Fibroblast of gingiva (primary cell): ENCODE measurements at places on chromosomes 2 and 18.

- DNase-seq = peak; percentile 53
These were observed 98.5 kb downstream of the DSEL start for GRCh38 chr18:67417864-67418523.

GRCh38 chr2:217307023-217307422 is 447.2 kb upstream of the TNP1 start:
- no peak for DNase-seq

GRCh38 chr2:170937709-170938379 is 8.8 kb downstream of the GORASP2 start:
- DNase-seq = no peak

- DNase-seq = peak; percentile 63
These were observed at the start of gene COMMD1 for GRCh38 chr2:61905372-61906185. COMMD1 (plus strand) TSS chr2:61905674; CDS start chr2:61905679, 5 bp downstream.

GRCh38 chr2:137964066-137964858 is at the start of gene HNMT:
HNMT (plus strand) TSS chr2:137964473; CDS start chr2:137964492, 19 bp downstream.
- peak; percentile 73 for DNase-seq

- no peak for DNase-seq
These were observed 75.4 kb downstream of the STK25 start for GRCh38 chr2:241432824-241433448.

DNA sequence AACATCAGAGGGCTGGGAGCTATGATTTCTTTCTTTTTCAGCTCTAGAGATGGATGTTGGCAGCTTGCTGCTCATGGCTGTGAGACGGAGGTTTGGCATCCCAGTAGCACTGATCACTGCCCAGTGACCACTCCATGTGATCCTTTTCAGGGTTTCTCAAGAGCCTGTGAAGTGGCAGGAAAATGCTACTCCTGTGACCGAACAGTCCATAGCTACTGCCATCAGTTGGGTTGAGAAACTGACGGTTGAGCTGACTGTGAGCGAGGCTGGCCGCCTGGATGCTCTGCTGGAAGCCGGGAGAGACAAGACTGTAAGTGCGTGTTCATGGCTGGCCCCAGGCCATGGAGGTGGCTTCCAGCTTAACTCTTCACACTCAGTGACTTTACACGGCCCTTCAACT is 34.2 kb downstream of the VWA3B start:
- no peak for DNase-seq

DNA sequence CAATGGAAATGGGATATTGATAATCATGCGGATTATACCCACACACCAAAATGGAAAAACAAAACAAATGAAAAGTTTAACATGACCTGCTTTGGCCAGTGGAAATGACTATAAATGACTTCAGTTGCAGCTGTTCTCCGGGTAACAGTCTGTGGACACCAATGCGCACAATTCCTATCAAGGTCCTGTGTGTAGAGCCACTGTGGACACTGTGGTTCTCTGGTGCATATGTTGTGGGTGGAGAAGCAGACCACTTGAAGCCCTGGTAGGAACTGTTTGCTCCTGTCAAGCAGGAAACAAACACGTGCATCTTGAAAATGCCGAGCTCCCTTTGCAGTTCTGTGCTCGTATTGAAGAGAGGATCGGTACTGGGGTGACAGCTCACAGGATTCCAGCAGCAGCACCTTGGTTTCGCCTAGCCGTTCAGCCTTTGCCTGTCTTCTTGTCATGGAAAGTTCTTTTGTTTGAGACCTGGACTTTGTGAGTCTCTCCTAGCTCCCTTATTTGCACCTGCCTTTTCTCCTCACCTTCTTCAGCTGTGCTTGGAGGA is 32.9 kb downstream of the NCK2 start:
- DNase-seq = no peak

DNA sequence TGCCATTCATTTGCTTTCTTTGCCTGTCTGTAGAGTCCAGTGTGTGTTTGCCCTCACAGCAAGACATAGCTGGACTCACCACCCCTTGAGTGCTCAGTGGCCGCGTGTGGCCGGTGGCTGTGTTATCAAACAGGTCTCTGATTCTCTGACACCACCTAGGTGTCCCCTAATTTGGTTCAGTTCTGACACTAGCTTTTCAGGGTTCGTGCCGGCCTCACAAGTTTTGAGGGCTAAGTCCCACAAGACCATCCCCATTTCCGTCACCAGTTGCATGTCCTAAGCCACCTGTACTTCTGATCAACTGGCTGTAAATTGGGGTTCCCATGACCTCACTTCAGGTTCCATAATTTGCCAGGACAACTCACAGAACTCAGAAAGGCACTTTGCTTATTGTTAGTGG is 23.5 kb downstream of the NCK2 start:
- DNase-seq = no peak

- no peak for DNase-seq
These were observed 1588.2 kb downstream of the LRP1B start for GRCh38 chr2:140542627-140543026.

DNA sequence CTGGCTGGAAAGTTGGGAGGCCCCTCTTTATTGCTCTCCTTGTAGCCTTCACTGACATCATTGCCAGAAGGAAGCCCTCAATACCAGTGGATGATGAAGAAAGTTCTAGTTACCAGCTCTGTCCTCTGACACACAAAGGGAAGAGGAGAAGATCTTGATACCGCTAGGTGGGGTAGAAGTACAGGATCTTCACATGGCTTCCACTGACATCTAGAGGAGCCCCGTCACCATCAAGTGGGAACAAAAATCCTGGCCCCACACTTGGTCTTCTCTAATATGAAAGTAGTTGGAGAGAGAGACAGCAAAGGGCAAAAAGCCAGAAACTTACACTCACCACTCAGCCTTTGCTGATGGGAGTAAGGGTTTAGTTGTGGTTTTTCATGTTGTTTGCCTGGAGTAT is 12.4 kb downstream of the XIRP2 start:
- peak; percentile 4 for DNase-seq

DNA sequence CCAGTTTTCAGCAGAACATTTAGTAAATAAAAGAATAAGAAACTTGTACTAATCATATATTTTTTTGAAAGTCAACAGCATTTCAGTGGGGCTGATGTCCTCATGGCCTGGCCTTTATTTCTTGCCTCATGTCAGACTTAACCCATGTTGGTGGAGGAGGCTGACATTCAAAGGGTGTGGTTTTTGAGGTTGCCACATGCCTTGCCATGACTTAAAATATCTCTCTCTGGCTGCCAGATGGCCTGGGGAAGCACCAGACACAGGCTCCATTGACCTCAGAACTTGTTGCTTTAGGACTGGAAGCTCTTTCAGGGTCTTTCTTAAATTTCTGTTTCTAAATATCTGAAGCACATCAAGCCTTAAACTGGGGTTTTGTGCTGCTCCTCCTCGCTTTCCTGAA is 32.5 kb upstream of the CD28 start:
- peak; percentile 87 for DNase-seq

DNA sequence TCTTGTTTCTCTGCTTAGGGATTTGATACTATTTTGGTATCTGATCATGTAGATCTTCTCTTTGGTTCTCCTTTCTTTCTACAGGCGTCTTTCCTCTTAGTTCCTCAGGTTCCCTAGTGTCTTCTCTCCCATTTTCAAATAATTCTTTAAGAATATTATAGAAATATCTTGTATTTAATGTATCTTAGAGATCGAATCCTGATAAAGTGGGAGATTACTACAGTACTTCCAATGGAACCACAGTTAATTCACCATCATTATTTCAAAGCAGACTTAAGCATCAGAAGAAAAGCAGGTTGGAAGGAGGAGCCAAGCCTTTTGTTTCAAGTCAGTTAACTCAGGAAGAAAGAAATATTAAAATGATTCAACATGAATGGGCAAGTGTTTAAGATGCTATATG is 1.1 kb upstream of the CHN1 start:
- no peak for DNase-seq

DNA sequence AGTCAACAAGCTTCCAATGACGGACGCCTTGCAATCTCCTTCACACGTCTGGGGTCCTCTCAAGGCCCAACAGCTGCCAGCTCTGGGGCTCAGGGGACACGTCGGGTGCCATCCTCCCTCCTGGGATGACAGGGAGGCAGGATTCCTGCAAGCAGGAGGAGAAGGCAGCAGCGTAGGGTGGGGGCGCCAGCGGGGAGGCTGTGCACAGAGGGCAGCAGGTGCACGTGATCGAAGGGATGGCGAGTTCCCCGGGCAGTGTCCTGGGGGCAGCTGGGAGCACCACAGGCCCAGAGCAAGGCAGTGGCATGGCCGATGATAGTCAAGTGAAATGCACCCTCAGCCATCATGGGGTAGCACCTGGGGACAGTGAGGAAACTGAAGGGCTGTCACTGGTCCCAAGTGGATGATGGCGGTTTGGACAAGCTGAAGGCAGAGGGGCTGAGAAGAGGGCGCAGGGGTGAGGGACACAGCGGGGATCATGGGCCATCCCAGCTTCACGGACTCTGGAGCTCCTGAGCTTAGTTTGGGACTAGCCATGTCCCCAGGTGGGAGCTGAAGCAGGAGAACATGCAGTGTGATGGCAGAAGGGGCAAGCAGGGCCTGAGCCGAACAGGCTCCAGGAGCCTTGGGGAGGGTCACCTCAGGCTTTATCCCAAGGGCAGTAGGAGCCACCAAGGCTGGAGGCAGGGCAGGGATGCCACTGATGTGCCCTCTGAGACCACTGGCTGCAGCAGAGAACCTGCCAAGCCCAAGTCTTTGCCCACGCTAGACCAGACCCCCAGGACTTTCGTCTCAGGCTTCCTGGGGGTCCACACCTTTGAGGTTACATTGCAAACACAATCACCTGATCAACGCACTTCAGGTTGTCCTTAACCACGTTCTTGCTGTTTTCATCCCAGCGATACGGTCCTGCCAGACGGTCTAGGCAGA is 16.3 kb upstream of the SNED1 start:
- DNase-seq = no peak

DNA sequence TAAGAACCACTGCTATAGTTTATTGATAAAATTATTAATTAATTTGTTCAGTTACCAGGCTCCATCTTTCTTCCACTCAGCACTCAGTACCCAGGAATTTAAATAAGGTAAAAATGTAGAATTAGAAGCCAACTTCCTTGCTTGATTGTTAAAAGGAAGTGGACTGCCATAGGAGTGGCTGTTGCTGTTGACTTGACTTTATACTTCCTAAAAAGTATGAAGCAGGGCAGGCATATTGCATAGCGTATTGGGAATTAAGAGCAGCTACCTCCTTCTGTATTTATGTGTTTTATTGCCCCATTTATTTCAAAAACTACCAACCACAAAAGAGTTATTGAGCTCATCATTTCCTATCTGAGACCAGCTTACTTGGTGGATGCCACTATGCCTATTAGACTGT is 27.9 kb downstream of the PSMD1 start:
- no peak for DNase-seq

- no peak for DNase-seq
These were observed 95.6 kb downstream of the POLR1A start for GRCh38 chr2:86010083-86010482.

DNA sequence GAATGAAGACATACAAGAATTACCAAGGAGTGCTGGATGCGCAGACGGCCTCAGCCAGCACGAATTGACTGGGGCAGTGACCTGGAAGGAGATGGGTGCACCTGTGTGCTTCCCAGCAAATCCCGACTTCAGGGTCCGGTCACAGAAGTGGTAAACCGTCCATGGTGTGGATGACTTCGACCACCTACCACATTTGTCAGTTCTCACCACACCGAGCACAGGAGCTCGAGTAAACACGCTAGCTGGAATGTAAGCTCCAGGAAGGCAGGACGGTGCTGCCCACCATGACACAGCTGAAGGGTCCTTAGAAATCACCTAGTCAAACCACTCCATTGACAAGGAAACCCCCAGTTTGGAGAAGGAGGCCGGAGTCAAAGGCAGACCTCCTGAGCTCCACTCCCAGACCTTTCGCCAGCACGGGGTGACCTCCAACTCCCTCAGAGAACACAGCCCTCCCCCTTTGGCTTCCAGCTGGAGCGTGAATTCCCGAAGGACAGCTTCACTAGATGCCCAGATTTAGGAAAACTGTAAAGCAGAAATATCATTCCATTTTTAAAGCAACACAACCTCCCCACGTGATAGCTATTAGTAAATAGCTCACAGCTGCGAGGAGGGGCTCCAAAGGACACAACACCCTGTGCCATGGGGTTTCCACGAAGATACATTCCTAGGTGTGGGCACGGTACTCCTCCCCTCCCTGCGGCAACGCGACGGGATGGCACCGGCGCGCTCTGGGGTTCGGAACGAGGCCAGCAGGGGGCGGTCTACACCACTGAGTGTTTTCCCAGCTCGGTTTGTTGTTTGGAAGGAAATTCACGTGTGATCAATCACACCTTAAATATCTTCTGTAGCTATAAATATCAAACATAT is 34.1 kb upstream of the GNAL start:
- no peak for DNase-seq

GRCh38 chr2:555164-555922 is 121.9 kb downstream of the TMEM18 start:
- no peak for DNase-seq

- no peak for DNase-seq
These were observed 5.1 kb upstream of the ASIC4 start for GRCh38 chr2:219508971-219509779.

DNA sequence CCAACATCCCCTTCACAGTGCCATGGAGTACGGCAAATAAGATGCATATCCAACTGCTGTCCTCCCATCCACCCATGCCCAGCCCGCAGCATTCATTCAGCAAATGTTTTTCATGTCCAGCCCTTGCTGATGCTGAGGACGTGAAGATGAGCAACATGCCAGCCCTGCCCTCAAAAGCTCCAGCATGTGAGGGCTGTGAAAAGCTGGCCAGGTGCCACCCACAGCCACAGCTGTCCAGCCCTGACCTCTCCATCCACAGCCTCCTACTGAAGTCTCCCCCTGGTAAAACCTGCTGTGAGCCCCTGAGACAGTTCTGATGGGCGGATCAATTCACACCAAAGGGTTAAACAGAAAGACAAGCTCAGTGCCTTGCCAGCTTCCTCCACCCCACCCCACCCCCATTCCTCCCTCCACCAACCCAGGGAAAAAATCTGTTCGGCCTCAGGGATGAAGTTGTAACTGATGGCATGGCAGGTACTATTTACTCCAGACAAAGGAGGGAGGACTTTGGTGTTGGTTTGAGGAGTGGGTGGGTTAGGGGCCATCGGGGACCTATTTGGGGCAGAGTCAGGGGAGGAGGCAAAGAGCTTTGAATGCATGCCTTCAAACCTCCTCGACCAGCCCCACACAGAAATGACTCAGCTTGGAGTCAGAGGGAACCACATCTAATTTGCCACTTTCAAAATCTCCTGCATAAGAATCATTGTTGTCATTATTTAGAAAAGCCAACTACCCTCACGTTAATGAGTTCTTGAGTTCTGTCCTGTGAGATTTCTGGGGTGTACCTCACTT is 4.3 kb downstream of the ZBTB7C start:
- no peak for DNase-seq

DNA sequence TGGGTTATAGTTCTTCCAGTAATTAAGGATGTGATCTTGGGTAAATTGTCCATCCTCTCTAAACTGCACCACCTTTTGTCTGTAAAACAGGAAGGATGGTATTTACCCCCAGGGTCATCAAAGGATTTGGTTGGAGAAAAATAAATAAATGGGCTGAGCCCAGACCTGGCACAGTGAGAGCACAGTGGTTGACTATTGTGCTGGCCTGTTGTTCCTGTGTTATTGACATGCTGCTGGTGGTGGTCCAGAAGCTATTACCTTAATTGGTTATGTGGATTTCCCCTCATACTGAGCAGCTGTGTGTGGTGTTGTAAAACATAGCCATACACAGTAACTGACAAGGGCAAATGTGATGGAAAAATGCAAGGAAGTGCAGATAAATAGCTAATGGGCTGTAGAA is 746 bp upstream of the IL37 start:
- no peak for DNase-seq
